Activated CD8-positive, alpha-beta memory T cell treated with anti-CD3 and anti-CD28 coated beads for 24 hours (primary cell): ENCODE measurements at places on chromosomes 3 and 15.
A peak's percentile ranks its signal among the peaks of the same experiment; 100 is the strongest.

- no peak for DNase-seq
Measured at GRCh38 chr3:188220097-188220788, 66.3 kb downstream of the LPP start.

- DNase-seq: peak; percentile 37
Measured at GRCh38 chr15:63977119-63977518, 69.2 kb downstream of the DAPK2 start.

DNA sequence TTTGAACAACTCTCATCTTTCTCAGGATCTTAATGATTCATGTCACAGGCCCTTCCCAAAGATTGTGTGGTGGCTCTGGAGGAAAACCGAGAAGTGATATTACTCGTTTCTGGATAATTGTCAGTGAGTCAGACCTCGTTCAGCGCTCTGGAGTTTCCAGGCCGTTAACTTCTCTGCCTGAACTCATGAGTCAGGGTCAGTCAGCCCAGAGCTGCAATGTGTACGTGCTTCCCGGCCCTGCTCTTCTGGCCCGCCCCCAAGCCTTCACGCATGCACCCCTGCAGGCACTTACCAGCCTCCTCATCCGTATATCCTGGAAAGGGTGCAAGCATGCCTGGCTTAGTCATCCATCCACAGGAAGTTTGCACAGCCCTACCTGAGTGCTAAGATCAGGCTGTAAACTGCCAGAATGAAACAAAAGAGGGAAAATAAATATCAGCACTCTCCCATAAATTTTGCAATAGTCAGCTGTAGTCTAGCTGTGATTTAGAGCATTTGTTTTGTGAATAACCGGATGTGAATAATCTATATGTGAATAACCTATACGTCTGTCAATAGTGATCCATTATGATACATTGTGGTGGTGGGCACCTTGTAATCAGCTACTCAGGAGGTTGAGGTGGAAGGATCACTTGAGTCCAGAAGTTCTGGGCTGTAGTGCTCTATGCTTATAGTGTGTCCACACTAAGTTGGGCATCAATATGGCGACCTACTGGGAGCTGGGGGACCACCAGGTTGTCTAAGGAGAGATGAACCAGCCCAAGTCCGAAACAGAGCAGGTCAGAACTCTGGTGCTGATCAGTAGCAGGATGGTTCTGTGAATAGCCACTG lies 35.3 kb upstream of the SEMA4B start:
- no peak for DNase-seq

- DNase-seq: no peak
Measured at GRCh38 chr3:186318135-186318534, 43.9 kb downstream of the DGKG start.

- no peak for DNase-seq
Measured at GRCh38 chr15:48540756-48541155, 104.8 kb downstream of the FBN1 start.
